CD8-positive, alpha-beta memory T cell (primary cell): ENCODE measurements at places on chromosomes 12 and 14. TPM values are rescaled to one million over a fixed set of nuclear protein-coding genes. Genes with fewer than 3 reads are reported as not detected.

DNA sequence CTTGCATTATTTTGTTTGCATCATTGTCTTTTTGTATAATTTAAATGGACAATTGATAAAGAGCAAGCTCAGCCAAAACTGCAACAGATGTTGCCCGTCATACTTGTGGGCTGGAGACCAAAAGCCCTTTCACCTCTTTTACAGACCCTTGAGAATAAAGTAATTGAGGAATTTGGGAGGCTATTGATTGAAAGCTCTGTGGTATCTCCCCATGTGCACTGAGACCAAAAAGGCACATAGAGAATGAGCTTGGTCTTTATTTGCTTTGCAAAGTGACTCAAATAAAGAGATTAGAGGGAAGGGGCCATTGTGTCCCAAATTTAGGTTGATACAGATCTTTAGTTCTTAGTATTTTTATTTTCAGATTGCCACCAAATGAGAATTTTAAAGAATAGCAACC, 617.6 kb downstream of the TRHDE start:
- no peaks in the 10 kb centered on the region for H3K36me3 ChIP-seq
- H3K4me1 ChIP-seq = no peaks in the 10 kb centered on the region
- DNase-seq = no peak

DNA sequence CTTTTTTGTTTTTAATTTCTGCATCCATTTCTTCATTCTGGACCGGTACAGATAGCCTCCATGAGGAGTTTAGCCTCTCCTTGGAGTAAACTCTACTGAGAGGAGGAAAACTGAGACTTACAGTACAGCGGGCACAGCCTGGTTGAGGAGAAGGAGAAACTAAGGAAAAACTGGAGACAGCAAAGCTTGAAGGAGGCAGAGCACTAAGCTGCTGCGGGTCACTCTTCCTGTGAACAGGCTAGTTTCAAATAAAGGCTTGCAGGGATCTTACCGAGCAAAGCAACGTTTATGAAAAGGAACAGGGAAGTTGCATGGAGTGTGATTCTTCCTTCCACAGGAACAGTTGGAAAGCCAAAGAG, 348 bp upstream of the SSTR1 start:
- no peak overlapping the region for H3K4me3 ChIP-seq
- no peak for DNase-seq
- H3K4me1 ChIP-seq = no peaks in the 10 kb centered on the region
- H3K27ac ChIP-seq = no peak overlapping the region
- H3K27me3 ChIP-seq = peaks cover 21% of the 10 kb centered on the region

Gene NOXRED1
- 0.42 TPM for total RNA-seq

GRCh38 chr14:81433378-81433777, 33.3 kb upstream of the STON2 start:
- peaks cover 11% of the 10 kb centered on the region for H3K4me1 ChIP-seq
- no peak overlapping the region for H3K4me3 ChIP-seq
- peaks cover 43% of the 10 kb centered on the region for H3K27me3 ChIP-seq
- no peaks in the 10 kb centered on the region for H3K36me3 ChIP-seq
- DNase-seq = no peak
- H3K27ac ChIP-seq = no peak overlapping the region

DNA sequence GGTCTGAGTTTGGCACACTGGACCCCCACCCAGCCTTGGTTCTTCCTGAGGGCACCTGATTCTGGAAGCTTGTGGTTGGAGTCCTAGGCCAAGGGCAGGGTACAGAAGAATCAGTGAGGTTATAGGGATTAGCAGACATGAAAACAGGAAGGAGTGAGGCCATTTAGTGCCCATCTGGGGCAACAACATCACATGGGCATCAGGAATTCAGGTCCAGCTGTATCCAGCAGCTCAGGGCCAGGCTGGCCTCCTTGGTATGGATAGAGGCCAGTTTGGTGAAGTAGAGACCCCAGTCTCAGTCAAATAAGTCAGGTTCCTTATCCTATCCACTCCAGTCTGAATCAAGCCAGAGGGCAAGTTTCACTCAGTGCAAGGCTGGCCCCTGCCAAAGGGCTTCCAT, 36.2 kb downstream of the RASAL1 start:
- no peaks in the 10 kb centered on the region for H3K36me3 ChIP-seq
- no peak for DNase-seq
- H3K4me3 ChIP-seq = no peak overlapping the region
- H3K27ac ChIP-seq = no peak overlapping the region
- H3K4me1 ChIP-seq = peaks cover 14% of the 10 kb centered on the region
